GM12865 (cell line): ENCODE measurements at places on chromosomes 16 and 17.
A peak's percentile ranks its signal among the peaks of the same experiment; 100 is the strongest.

DNA sequence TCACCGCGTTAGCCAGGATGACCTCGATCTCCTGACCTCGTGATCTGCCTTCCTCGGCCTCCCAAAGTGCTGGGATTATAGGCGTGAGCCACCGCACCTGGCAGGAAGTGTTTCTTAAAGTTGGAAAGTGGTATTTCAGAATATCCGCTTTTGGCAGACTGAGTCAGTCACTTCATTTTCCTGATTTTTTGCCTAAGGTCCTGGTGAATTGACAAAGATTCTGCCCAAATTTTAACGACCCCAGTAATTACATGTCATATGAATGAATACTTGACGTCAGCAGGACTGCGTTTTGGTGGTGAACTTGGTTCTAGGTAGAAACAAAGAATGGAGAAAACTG is 4.5 kb upstream of the BRCA1 start:
- no peak for DNase-seq

- DNase-seq = no peak
These were observed 115.9 kb downstream of the KATNIP start for GRCh38 chr16:27665881-27666280.

DNA sequence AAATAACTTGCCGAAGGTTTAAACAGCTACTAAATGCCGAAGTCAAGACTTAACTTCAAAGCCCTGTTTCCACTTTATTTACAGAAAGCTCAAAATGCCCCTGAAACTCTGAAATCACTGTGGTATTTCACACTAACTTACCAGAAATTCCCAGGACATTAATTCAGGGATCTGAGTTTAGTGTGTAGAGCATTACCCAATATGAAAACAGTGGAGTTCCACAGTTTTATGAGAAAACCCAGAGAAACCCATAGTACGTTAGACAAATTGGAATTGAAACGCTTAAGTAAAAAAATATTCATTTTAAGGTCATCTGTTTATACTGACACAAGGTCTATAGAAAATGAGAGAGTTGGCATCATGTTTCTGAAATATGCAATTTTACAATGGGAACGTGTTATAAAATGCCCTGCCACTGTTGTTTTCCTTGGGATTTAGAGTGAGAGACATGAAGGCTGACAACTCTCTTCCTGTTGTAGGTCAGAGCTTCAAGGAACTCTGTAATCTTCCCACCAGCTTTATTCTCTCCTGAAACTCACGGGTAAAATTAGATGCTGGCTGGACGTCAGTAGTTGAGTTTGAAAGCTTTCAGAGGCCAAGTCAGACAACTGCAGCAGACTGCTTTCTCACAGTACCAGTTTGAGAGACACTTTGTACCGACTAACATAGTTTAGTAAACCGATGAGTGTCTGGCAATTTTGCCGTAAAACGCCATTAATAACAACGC is 139.4 kb upstream of the TBX2 start:
- no peak for DNase-seq

- DNase-seq = no peak
These were observed 17.0 kb downstream of the CEP295NL start for GRCh38 chr17:78885956-78886355.

- no peak for DNase-seq
These were observed 3.8 kb downstream of the FAM83G start for GRCh38 chr17:19000531-19001325.

GRCh38 chr16:66920299-66920590 is 1.6 kb upstream of the CDH16 start:
- DNase-seq = no peak

GRCh38 chr16:64489449-64489848 is 632.4 kb downstream of the CDH11 start:
- DNase-seq = no peak

DNA sequence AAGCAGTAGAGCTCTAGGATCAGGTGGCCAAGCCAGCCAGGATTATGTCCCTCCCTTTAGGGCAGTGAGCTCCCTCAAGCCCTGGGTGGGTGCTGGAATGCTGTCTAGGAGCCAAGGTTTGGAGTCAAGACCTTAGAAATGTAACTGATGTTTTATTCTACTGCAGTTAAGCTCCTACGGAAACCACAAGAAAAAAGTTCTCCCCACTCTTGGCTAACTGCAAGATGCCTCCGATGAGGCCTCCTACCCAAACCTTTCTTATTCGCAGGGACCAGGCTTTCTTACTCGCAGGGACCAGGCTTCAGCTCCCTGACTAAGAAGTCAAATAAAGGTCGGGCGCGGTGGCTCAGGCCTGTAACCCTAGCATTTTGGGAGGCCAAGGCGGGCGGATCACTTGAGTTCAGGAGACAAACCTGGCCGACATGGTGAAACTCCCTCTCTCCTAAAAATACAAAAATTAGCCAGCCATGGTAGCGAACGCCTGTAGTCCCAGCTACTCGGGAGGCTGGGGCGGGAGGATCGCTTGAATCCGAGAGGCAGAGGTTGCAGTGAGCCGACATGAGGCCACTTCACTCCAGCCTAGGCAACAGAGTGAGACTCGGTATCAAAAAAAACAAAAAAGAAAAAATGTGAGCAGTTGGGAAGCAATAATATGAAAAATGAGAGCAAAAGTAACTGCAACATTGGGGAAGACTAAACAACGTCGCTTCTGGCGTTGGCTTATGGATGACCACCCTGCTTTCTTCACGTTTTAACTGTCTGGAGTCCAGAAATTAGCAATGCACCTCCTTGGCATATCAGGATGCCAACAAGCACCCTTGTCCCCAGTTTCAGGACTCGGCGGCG is 31.7 kb upstream of the ARL4D start:
- DNase-seq = no peak

- no peak for DNase-seq
These were observed 406.5 kb downstream of the SHISA9 start for GRCh38 chr16:13307851-13308250.

- no peak for DNase-seq
These were observed 270.5 kb upstream of the SDK2 start for GRCh38 chr17:73914536-73915274.

- peak; percentile 53 for DNase-seq
These were observed 591 bp downstream of the PSMD7 start for GRCh38 chr16:74297145-74297665.

DNA sequence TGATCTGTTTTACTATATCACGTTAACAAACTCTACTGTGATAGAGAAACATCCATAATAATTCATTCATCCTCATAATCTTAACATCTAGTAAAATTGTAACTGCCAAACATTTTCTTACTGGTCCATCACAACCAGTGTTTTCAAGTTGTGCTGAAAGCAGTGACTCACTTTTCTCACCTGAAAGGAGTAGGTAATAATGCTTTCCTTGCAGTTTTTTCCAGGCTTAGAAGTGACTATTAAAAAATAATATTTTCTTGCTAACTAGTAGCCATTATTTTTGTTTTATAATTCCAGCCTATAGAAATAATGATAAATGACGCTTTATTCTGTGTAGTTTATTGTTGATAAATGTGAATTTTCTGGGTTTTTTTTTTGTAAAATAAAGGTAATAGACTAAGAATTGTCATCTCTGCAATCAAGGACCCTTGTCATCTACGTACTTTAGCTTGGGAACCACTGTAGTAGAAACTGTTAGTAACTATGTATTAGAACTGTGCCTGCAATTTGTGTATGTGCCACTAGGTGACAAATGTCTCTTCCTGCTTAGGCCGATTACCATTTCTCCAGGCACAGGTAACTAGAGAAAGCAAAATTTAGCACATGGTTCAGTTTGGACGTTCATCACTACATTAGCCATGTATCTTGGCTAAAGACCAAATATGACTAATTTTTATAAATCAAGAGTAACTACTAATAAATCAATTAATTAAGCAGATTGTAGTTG is 409.4 kb upstream of the ERCC4 start:
- DNase-seq = peak; percentile 4

GRCh38 chr17:28196636-28197035 is 122.4 kb upstream of the TMEM97 start:
- no peak for DNase-seq

- DNase-seq = no peak
These were observed 12.6 kb downstream of the MAP3K3 start for GRCh38 chr17:63634816-63635215.

DNA sequence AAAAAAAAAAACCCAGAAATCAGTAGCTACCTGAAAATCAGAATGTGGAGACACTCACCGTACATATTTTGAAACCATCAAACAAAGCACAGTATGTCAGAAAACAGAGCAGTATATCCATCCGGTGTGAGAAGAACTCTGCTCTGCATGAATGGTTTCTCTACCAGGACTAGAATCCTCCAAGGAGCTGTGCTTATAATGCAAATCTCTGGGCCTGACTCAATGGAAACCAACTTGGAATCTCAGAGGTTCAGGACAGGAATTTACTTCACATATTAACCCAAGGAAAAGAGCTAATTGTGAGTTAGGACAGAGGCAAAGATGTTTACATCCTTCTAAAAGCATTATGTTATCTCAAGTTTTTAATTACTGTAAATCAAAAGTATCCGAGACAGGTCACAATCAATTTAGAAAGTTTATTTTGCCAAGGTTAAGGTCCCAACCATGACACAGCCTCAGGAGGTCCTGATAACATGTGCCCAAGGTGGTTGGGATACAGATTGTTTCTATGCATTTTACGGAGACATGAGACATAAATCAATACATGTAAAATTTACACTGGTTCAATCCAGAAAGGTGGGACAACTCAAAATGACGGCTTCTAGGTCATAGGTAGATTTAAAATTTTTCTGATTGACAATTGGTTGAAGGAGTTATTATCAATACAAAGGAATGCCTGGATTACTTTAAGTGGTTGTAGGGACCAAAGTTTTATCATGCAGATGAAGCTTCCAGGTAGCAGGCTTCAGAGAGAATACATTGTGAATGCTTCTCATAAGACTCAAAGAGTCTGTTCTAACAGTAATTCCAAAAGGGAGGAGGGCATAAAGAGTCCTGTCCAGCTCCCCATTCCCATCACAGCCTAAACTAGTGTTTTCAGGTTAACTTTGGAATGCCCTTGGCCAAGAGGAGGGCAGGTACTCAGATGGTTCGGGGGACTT is 164.1 kb downstream of the CDH8 start:
- peak; percentile 7 for DNase-seq

GRCh38 chr16:31502981-31503380 is 5.2 kb downstream of the RUSF1 start:
- no peak for DNase-seq

- DNase-seq = no peak
These were observed 18.1 kb upstream of the GHDC start for GRCh38 chr17:42212382-42212781.

GRCh38 chr17:12046786-12047185 is 26.1 kb downstream of the MAP2K4 start:
- DNase-seq = no peak

- DNase-seq = peak; percentile 92
These were observed 8.9 kb upstream of the CACNG1 start for GRCh38 chr17:67035131-67036083.

- DNase-seq = no peak
These were observed 73.5 kb upstream of the KIF2B start for GRCh38 chr17:53749178-53749577.

DNA sequence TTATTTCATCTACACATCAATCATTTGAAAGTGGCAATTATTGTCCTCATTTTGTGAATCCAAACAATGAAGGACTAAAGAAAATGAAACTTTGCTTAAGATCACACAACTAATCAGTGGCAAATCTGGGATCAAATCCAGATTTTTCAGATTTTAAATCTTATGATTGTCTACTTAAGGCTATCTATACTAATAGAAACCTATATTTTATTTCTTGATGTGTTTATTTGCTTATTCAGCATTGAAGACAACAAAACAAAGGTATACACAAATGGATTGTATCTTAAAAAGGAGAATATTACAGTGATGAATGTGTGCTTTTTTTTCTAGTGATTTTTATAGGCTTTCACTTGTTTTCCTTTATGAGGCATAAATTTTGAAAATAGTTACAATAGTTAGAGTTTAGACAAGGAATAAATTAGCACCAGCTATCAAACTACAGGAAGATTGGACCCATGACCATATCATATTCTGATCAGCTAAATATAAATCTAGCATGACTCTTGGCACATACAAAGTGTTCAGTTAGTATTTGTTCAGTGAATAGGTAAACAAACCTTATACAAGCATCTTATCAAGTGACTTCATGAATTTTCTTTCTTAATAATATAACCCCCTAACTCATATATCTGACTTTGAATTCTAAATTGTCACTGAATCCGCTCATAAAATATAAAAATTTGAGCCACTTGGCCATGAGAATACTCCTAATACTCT is 20.5 kb downstream of the VMP1 start:
- DNase-seq = no peak

GRCh38 chr16:79965718-79966117 is 365.2 kb upstream of the MAF start:
- DNase-seq = no peak

- DNase-seq = peak; percentile 14
These were observed 66.2 kb upstream of the LYRM9 start for GRCh38 chr17:27959382-27959709.

DNA sequence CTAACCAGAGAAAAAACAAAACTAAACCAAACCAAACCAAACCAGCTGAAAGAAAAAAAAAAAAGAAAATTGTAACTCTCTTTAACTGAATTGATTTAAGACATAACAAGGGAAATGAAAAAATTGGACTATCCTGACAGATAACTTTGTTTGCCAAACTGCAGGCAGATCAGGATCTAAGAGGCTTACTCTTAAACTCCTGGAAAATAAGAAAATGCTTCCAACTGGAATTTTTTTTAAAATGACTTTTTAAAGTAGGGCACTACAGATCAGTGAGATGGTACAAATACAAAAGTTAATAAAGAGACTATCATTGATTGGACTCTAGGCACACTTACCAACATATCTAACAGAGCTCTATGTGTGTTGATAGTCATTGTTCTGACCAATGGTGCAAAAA is 125.5 kb upstream of the KCNJ16 start:
- DNase-seq = no peak

DNA sequence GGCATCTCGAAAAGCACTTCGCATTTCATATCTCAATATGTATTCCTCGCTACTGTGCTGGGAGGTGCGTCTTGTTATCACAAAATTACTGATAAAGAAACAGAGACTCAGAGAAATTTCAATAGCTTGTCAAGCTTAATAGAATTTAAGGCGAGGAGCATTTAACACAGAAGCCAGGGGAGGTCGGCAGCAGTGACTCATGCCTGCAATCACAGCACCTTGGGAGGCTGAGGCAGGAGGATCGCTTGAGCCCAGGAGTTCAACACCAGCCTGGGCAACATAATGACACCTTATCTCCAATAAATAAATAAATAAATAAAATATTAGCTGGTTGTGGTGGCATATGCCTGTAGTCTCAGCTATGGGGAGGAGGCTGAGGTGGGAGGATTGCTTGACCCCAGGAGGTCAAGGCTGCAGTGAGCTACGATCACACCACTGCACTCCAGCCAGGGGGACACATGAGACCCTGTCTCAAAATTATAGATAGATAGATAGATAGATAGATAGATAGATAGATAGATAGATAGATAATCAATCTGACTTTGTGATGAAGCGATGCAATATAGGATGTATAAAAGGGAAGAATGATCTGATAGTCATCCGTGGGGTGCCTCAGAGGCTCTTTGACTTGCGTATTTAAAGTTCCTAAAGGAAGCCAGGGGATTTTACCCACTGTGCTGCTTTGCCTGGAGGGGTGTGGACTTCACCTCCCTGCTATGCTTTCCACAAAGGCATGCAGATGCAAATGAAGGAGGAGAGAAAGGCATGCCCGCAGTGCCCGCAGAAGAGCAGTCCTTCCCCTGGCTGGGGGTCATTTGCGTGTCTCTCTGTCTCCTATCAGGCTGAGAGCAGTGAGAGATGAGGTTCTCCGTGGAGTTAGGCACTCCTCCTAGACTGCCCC is 15.9 kb upstream of the USP10 start:
- DNase-seq = no peak
